GM23338 (cell line): ENCODE measurements at places on chromosomes 7 and 10. TPM values are rescaled to one million over a fixed set of nuclear protein-coding genes. Genes with fewer than 3 reads are reported as not detected.

DNA sequence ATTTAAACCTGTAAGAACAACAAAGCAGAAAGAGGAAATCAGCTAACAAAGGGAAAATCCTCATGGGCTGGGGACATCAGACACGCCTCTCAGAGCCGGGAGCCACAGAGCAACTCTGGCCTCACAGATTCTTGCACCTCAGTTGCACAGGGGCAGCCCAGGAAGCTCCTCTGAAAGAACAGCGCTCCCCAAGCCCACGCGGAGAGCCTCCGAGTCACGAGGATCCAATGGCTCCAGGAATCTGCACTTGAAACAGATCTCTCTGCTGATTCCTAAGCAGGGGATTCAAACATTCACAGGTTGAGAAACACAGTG lies 213.2 kb upstream of the MGMT start:
- H3K36me3 ChIP-seq = no peaks in the 10 kb centered on the region
- H3K4me3 ChIP-seq = no peak overlapping the region
- no peak overlapping the region for H3K27ac ChIP-seq
- DNase-seq = peak; percentile 34
- H3K27me3 ChIP-seq = no peaks in the 10 kb centered on the region

- H3K27ac ChIP-seq = no peak overlapping the region
- no peaks in the 10 kb centered on the region for H3K36me3 ChIP-seq
- no peaks in the 10 kb centered on the region for H3K27me3 ChIP-seq
- no peak for DNase-seq
Measured at GRCh38 chr7:57482-58255, 134.7 kb upstream of the FAM20C start.

- no peak overlapping the region for H3K4me3 ChIP-seq
- DNase-seq = no peak
- H3K27ac ChIP-seq = no peak overlapping the region
- H3K36me3 ChIP-seq = no peaks in the 10 kb centered on the region
- H3K4me1 ChIP-seq = peaks cover 75% of the 10 kb centered on the region
Measured at GRCh38 chr7:105250239-105250638, 138.5 kb downstream of the SRPK2 start.

GRCh38 chr10:62640411-62640810 lies 164.1 kb upstream of the ADO start:
- no peak overlapping the region for H3K4me3 ChIP-seq
- H3K4me1 ChIP-seq = peaks cover 14% of the 10 kb centered on the region
- H3K27ac ChIP-seq = no peak overlapping the region
- no peaks in the 10 kb centered on the region for H3K36me3 ChIP-seq
- no peak for DNase-seq
- H3K27me3 ChIP-seq = no peaks in the 10 kb centered on the region

DNA sequence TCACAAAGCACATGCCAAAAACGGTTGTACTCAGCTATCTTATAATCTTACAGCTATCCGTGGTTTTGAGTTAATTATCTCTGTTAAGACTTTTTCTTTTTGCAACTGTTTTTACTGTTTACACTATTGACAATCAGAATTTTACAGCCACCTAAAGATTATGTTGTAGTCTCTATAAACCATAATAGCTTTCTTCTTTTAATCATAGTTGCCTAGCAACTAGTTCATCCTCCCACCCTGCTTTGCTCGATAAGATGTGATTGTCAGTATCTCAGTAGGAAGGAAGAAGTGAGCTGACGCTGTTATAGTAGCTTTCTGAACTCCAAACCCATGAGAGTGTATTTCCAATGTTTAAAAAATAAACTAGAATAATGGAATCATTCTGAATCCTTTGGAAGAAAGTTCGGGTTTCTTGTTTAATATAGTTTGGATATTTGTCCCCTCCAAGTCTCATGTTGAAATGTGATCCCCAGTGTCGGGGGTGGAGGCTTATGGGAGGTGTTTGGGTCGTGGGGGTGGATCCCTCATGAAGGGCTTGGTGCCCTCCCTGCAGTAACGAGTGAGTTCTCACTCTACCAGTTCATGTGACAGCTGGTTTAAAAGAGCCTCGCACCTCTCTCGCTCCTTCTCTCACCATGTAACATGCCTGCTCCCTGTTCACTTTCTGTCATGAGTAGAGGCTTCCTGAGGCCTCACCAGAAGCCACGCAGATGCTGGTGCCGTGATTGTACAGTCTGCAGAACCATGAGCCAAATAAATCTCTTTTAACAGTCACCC lies 68.1 kb downstream of the SVOPL start:
- H3K27me3 ChIP-seq = no peaks in the 10 kb centered on the region
- H3K36me3 ChIP-seq = no peaks in the 10 kb centered on the region
- H3K27ac ChIP-seq = no peak overlapping the region
- H3K4me1 ChIP-seq = peaks cover 3% of the 10 kb centered on the region; the same call in 1 of the 2 replicates

The CTTNBP2 gene
- 22.7 and 26.8 TPM in 2 replicates for total RNA-seq

The CARD11 gene
- 29.0 and 32.9 TPM in 2 replicates for total RNA-seq

- H3K4me3 ChIP-seq = no peak overlapping the region
- H3K27ac ChIP-seq = no peak overlapping the region
- H3K4me1 ChIP-seq = no peaks in the 10 kb centered on the region
- H3K27me3 ChIP-seq = no peaks in the 10 kb centered on the region
- DNase-seq = no peak
- H3K36me3 ChIP-seq = no peaks in the 10 kb centered on the region
Measured at GRCh38 chr7:132797152-132797551, 220.9 kb upstream of the PLXNA4 start.

GRCh38 chr7:99201027-99201426 lies 6.9 kb downstream of the KPNA7 start:
- H3K27me3 ChIP-seq = no peaks in the 10 kb centered on the region
- no peak overlapping the region for H3K27ac ChIP-seq
- no peak for DNase-seq
- no peaks in the 10 kb centered on the region for H3K4me1 ChIP-seq
- H3K36me3 ChIP-seq = no peaks in the 10 kb centered on the region

GRCh38 chr10:29249018-29249417 lies 39.9 kb upstream of the LYZL1 start:
- no peaks in the 10 kb centered on the region for H3K36me3 ChIP-seq
- DNase-seq = no peak
- no peaks in the 10 kb centered on the region for H3K4me1 ChIP-seq
- no peaks in the 10 kb centered on the region for H3K27me3 ChIP-seq
- no peak overlapping the region for H3K27ac ChIP-seq

The SPAG6 gene
- total RNA-seq = 0.12 TPM in 1 of 2 replicates, not detected in the other
